ENCODE measurements at places on chromosomes 6 and 20. TPM values are rescaled to one million over a fixed set of nuclear protein-coding genes. Genes with fewer than 3 reads are reported as not detected.

- no peak overlapping the region for H3K27ac ChIP-seq
- peaks cover 8% of the 10 kb centered on the region for H3K4me1 ChIP-seq
- no peak for DNase-seq
- H3K4me3 ChIP-seq, result no peak overlapping the region
- no peaks in the 10 kb centered on the region for H3K27me3 ChIP-seq
Observed at GRCh38 chr20:51303731-51304670, 238.5 kb downstream of the NFATC2 start.

DNA sequence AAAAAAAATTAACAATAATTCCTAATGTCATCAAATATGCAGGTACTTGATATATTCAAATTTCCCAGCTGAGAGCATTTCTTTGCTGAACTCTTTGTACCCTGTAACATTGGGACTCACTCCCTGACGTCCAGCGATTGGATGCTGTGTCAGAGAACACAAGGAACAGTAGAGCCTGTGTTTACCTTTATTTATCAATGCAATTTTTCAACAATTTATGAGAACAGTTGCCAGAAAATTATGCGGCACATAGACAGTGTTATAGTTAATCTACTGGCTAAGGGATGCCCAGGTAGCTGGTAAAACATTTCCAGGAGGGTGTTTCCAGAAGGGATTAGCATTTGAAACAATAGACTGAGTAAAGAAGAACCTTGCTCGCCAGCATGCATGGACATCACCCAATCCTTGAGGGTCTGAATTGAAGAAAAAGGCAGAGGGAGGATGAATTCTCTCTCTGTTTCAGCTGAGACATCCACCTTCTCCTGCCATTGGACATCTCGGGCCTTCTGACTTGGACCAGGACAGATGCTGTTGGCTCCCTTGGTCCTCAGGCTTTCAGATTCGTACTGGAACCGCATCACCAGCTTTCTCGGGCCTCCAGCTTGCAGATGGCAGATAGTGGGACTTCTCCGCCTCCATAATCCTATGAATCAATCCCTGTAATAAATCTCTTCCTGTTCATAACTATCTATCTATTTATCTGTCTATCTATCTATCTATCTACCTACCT is 42.2 kb upstream of the NCOA3 start:
- H3K36me3 ChIP-seq, result no peaks in the 10 kb centered on the region
- H3K4me3 ChIP-seq, result no peak overlapping the region
- no peaks in the 10 kb centered on the region for H3K4me1 ChIP-seq

GRCh38 chr6:165183496-165184140 is 125.8 kb downstream of the C6orf118 start:
- peaks cover 9% of the 10 kb centered on the region for H3K4me1 ChIP-seq
- no peaks in the 10 kb centered on the region for H3K27me3 ChIP-seq
- no peak for DNase-seq
- no peaks in the 10 kb centered on the region for H3K36me3 ChIP-seq
- no peak overlapping the region for H3K4me3 ChIP-seq
- H3K27ac ChIP-seq, result no peak overlapping the region

GRCh38 chr6:132567566-132567965 is 2.6 kb upstream of the TAAR6 start:
- H3K27me3 ChIP-seq, result no peaks in the 10 kb centered on the region
- H3K4me3 ChIP-seq, result no peak overlapping the region
- H3K36me3 ChIP-seq, result no peaks in the 10 kb centered on the region
- no peak for DNase-seq
- no peak overlapping the region for H3K27ac ChIP-seq

DNA sequence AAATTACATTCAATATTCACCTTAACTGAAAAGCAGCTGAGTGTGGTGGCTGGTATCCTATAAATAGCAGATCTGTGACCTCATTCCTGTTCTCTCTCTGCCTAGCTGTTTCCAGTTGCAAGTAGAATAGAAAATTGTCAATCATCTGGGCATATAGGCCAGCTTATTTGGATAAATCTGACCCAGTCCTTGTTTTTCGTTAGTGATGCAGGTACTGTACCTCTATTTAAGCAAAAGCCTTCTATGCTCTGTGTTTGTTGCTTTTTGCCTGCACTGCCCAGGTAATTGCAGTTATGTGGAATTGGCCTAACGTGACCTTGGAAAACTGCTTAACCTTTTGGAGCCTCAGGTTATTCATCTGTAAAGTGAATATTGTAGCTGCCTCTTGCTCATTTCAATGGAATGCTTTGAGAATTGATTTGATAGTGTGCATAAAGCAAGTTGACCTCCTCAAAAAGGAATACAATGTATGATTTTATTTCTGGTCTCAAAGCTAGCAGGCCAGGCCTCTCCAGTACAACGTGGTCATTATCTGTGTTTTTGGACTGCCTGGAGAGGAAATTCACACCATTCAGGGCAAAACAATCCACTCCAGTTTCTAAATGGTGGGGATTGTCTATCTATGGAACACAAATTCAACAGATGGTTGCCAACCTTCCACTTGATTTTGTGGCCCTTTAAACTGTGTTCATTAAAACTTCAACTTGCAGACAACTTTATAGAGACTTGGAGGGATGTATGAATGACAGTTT is 508.7 kb upstream of the CITED2 start:
- no peak for DNase-seq
- no peaks in the 10 kb centered on the region for H3K27me3 ChIP-seq
- peak overlapping the region; percentile 6 for H3K27ac ChIP-seq
- H3K36me3 ChIP-seq, result no peaks in the 10 kb centered on the region
- H3K4me3 ChIP-seq, result no peak overlapping the region
- peaks cover 8% of the 10 kb centered on the region for H3K4me1 ChIP-seq

GRCh38 chr6:45898941-45899682 is 116.5 kb downstream of the CLIC5 start:
- no peak for DNase-seq
- H3K36me3 ChIP-seq, result no peaks in the 10 kb centered on the region
- H3K4me3 ChIP-seq, result no peak overlapping the region
- H3K4me1 ChIP-seq, result no peaks in the 10 kb centered on the region

DNA sequence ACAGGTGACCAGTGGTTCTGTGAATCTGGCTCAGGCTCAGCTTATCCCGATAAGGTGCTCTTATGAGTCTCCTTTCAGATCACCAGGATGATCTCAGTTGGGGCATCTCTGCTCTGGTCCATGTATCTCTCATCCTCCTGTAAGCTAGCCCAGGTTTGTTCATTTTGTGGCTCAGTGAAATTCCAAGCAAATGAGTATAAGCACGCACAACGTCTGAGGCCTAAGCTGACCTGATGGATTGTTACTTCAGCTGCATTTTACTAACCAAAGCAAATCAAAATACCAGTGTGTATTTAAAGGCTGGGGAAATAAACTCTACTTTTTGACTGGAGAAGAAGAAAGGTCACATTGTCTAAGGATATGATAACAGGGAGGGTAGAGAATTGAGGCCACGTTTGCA is 551.0 kb upstream of the BTBD3 start:
- H3K27ac ChIP-seq, result no peak overlapping the region
- H3K4me1 ChIP-seq, result no peaks in the 10 kb centered on the region
- H3K36me3 ChIP-seq, result no peaks in the 10 kb centered on the region
- no peak overlapping the region for H3K4me3 ChIP-seq
- DNase-seq, result no peak
- no peaks in the 10 kb centered on the region for H3K27me3 ChIP-seq

GRCh38 chr6:29451471-29452193 is 5.2 kb downstream of the OR11A1 start:
- no peaks in the 10 kb centered on the region for H3K4me1 ChIP-seq
- DNase-seq, result no peak
- H3K4me3 ChIP-seq, result no peak overlapping the region
- no peaks in the 10 kb centered on the region for H3K36me3 ChIP-seq

- no peak overlapping the region for H3K27ac ChIP-seq
- H3K4me3 ChIP-seq, result no peak overlapping the region
- no peaks in the 10 kb centered on the region for H3K36me3 ChIP-seq
- no peak for DNase-seq
- no peaks in the 10 kb centered on the region for H3K27me3 ChIP-seq
Observed at GRCh38 chr20:50455656-50456451, 54.3 kb upstream of the PTPN1 start.

DNA sequence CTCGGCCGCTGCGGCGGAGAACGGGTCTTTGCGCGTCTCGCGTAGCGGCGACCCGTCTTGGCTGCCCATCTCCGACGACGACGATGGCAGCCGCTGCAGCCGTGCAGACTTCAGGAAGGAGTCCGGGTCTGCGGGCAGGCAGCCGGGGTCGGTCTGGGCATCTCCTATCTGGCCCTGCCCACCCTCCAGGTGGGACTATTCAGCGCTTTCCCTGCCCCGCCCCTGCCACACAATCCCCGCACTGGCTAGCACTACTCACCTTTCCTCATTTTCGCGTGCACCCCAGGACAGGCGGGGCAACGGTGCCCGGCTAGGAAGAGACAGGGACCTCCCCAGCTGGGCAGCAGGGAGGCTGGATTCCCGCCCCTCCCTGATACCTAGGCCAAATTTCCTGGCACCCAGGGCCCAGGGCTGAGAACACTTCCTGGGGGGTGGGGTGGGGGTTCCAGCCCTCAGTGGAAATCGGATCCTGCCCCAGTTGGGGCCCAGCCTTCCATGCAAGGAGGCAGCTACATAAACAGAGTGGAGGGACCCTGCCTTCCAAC is 9.2 kb downstream of the GGT7 start:
- peaks cover 9% of the 10 kb centered on the region for H3K4me1 ChIP-seq
- H3K4me3 ChIP-seq, result no peak overlapping the region
- no peak for DNase-seq
- peaks cover 53% of the 10 kb centered on the region for H3K36me3 ChIP-seq
- no peaks in the 10 kb centered on the region for H3K27me3 ChIP-seq

DNA sequence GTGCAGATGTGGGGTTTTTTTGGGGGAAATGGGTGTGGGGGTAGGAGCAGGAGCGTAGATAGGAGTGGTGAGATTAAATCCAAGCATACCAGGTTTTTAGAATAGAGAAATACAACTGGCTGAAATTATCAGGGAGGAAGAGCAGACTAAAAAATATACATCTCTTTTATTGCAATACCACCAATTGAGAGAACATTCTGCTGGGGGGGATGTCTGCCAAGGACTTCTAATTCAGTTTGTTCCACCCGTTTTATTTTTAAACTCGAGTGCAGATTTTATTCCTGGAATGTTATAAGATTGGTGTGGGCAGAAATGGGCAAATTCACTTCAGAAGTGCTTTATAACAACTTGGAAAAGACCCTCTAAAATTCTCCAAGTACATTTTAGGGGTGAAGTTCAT is 192.7 kb downstream of the GMPR start:
- peaks cover 2% of the 10 kb centered on the region for H3K36me3 ChIP-seq
- DNase-seq, result no peak
- H3K27me3 ChIP-seq, result no peaks in the 10 kb centered on the region
- H3K4me1 ChIP-seq, result no peaks in the 10 kb centered on the region
- H3K4me3 ChIP-seq, result no peak overlapping the region
- no peak overlapping the region for H3K27ac ChIP-seq

GRCh38 chr6:126312013-126312665 is 27.8 kb upstream of the CENPW start:
- no peaks in the 10 kb centered on the region for H3K27me3 ChIP-seq
- no peak overlapping the region for H3K27ac ChIP-seq
- no peaks in the 10 kb centered on the region for H3K4me1 ChIP-seq
- no peaks in the 10 kb centered on the region for H3K36me3 ChIP-seq
- DNase-seq, result no peak

DNA sequence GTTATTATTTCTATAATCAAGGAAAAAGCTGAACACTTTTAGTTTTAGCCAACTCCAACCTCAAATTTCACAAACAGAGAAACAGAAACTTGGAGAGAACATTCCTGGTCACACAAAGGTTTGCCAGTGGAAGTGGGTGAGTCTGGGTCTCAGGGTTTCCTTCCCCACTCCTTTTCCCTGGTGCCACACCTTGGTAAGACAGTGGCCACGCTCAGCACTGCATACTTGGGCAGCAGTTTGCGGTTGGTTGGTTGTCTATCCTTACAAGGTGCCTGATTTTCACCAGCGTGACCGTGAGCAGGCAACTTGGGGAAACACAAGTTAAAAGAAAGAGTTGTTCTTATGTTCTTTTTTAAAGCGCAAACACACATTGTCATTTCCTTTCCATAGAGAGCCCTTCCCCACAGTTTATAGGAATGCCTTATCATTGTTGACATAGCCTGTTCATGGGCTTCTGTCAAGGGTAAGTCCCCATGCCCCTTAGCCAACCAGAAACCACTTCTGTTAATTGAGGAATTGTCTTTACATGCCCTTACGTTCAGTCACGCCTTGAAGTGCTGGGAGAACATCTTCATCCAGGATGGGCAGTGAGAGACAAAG is 82.2 kb downstream of the RIN2 start:
- no peak overlapping the region for H3K27ac ChIP-seq
- no peak for DNase-seq
- H3K4me3 ChIP-seq, result no peak overlapping the region
- H3K36me3 ChIP-seq, result no peaks in the 10 kb centered on the region

DNA sequence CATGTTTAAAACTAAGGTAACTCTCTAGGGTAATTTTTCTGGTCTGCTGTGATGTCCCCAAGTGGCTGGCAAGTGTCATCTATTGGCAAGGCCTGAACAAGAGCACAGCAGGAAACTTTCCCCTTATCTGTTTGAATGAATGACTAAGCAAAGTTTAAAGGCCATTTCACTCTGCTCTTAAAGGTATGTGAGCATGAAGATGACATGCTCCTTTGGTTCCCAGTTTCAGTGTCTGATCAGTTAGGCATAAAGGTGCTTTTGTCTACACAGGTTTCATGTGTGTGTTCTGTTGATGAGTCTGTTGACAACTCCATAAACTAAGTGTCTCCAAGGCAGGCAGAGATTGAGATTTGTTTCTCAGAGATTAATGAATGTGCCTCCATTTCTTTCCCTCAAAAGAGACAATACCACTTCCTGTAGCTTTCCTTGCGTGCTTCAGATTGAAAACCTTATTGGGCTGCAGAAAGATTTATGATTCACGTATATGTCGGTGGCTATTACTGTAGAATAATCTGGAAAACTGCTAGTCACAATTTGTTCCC is 83.9 kb downstream of the MAP3K7 start:
- H3K27me3 ChIP-seq, result no peaks in the 10 kb centered on the region
- no peak overlapping the region for H3K4me3 ChIP-seq
- H3K36me3 ChIP-seq, result no peaks in the 10 kb centered on the region
- DNase-seq, result no peak
- H3K27ac ChIP-seq, result no peak overlapping the region

- peaks cover 32% of the 10 kb centered on the region for H3K4me1 ChIP-seq
- H3K27me3 ChIP-seq, result no peaks in the 10 kb centered on the region
- no peaks in the 10 kb centered on the region for H3K36me3 ChIP-seq
Observed at GRCh38 chr6:1500913-1501312, 108.8 kb upstream of the FOXC1 start.

Gene CENPW
- 15.9 TPM for polyA plus RNA-seq

Gene SIRPB1
- 1.2 TPM for polyA plus RNA-seq

Gene RNASET2
- polyA plus RNA-seq, result 51.7 TPM

Gene TRIM31
- not detected for polyA plus RNA-seq

Gene ZNF512B
- polyA plus RNA-seq, result 43.7 TPM

Gene F13A1
- 9.8 TPM for polyA plus RNA-seq

Gene TPX2
- 31.8 TPM for polyA plus RNA-seq

Gene DEFB132
- polyA plus RNA-seq, result not detected

Gene AGER
- 15.2 TPM for polyA plus RNA-seq

Gene MRS2
- polyA plus RNA-seq, result 22.8 TPM

Gene EFCAB8
- polyA plus RNA-seq, result 0.36 TPM

Gene SEL1L2
- 0.21 TPM for polyA plus RNA-seq

Gene SPEF1
- 11.4 TPM for polyA plus RNA-seq

Gene TRIM15
- not detected for polyA plus RNA-seq

All from spinal cord (tissue), 10 donors.